ENCODE measurements at places on chromosomes 4 and X.

DNA sequence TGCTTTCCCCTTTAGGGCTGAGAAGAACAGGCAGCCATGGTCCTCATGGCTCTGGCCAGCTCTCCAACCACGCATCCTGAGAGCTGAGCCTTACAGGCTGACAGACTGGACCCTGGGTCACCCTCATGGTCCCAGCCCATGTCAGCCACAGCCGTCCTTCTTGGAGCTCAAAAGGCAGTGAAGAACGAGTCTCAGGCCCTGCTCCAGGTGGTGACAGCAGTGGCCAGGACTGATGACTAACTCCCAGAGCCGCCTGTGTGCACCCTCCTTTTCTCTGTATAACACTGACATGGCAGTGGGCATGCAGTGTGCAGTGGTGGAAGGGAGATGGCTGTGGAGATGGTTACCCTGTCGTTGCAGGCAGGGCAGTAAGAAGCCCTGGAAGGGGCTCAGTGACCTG is 10.3 kb upstream of the DUSP9 start:
- no peak for DNase-seq

DNA sequence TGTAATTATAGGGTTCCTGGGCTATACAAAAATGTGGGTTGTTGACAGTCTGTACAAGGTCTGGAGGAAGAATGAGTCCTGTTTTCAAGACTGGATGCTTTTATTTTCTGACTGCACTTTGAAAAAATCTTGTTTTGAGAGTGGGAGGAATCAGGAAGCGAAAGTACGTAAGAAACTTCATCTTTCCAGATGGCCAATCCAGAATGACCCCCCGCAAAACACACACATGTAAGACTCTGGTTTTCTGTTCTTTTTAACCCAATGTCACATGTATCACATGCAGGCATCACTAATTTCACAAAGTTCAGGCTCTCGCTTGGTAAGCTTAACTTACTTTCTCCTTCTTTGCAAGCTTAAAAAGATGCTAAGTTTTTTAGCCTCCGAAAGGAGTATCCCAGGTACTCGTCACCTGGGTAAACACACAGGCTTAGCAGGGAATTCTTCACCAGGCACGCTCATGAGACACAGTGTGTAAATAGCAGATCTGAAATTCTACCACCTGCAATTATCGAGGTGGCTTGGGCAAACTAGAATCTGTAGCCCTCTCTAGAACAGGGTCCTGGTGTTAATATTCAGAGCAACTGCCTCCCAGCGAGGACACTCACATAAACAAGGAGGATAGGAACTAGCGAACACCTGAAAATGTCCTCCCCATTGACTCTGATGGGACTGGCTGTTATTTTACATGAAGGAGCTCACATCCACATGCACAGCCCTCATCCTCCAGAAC is 90.7 kb downstream of the NSUN7 start:
- DNase-seq, result no peak

- no peak for DNase-seq
Observed at GRCh38 chr4:101171747-101172146, 175.6 kb downstream of the PPP3CA start.

DNA sequence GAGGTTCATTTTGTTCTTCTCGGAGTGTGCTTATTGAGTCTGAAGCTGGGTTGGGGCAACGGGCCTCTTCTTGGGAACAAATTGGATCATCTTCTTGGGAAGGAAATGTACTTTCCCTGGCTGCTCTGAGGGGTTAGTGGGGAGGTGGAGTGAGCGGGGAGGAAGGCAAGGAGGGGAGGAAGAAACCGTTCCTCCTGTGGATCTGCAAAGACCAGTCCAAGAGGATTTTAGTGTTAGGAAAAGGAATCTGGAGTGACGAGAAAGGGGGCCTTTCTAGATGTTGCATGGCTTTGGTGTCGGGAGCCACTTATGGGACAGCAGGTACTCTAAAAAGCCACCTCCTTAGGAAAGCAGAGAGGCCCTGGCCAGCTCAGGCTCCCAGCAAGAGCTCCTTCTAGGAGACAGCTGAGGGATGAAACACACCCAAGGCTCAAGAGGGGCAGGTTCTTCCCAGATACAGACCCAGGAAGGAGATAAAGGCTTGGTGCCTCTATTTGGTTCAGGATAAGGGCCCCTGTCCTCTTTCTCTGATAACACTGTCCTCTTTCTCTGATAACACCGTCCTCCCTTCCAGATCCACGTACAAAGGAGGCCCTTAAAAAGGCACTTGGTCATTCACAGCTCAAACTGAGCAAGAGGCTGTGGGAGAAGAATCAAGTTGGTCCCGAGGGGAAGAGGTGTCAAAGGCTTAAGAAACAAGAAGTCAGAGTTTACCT is 451 bp downstream of the SOD3 start:
- DNase-seq, result no peak

GRCh38 chr4:1018147-1019020 is 7.0 kb downstream of the FGFRL1 start:
- no peak for DNase-seq

DNA sequence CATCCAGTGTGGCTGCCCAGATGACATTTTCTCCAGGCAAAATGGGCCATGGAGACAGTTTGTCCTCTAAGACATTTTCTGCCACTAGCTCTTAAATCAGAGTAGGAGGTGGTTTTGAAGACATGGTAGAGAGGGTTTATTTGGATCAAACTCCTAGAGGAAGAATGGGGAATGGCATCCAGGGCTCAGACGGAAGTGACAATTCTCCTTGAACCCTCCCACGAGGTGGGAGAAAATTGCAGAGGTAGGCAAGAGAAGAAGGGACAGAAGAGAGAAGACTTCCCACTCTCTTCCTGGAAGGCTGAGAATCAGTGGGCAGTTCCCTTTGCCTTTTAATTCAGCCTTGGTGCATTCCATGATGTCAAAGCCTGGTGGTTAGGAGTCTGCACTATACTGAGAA is 194.0 kb downstream of the SMIM20 start:
- DNase-seq, result no peak

DNA sequence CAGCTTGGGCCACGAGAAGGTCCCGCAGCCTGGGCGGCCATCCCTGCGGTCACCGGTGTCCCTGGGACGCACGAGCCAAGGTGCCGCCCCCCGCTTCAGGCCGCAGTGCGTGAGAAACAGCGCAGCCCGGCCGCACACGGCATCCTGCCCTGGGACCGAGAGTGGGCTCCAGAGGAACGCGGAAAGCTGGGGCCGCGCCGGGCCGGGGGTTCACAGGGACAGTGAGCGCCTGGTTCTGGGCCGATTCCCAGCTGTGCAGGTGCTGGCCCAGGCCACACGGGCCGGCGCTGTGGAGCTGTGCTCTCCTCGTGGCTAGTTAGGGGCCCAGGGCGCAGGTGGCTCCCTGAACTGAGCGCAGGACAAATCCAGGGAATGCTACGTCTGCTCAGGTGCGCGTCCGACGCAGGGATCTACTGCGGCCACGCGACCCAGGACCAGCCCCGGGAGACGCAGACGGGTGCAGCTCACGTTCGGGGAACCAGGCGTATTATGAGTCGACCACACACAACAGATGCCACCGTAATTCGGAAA is 25.8 kb upstream of the GTPBP6 start:
- no peak for DNase-seq

- DNase-seq, result no peak
Observed at GRCh38 chrX:5176766-5177165, 1051.9 kb downstream of the NLGN4X start.

DNA sequence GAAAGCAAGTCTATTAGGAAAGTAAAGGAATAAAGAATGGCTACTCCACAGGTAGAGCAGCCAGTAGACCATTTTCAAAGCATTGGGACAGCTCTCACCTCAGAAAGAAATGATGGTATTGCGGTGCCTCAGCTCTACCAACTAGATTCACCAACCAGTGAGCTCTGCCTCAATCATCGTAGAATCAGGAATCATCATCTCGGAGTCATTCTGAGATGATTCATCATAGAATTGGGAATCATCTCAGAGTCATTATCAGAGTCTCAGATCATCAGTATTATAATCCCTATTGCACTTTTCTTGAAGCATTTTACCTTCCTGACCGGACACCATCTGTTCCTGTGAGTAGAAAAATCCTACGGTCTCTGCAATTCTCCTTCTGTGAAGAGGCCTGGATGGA is 17.5 kb upstream of the SAT1 start:
- no peak for DNase-seq

DNA sequence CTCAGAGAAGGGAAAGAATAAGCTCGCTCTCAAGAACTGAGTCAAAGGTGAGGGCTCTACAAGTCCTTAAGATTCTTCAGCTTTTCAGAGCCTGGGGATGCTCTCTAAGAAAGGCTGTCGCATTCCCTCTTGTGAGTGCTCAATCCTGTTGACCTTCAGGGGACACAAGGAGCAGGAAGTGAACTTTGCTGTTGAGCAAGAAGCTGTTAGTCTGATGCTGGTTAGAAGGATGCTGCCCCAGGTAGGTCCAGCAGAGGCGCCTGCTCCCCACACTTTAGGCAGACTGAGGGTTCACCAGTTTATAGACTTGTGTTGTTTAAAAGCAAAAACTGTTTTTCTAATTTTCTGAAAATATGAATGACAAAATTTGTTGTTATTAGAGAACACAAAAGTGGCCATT is 125.4 kb upstream of the SPOCK3 start:
- no peak for DNase-seq

DNA sequence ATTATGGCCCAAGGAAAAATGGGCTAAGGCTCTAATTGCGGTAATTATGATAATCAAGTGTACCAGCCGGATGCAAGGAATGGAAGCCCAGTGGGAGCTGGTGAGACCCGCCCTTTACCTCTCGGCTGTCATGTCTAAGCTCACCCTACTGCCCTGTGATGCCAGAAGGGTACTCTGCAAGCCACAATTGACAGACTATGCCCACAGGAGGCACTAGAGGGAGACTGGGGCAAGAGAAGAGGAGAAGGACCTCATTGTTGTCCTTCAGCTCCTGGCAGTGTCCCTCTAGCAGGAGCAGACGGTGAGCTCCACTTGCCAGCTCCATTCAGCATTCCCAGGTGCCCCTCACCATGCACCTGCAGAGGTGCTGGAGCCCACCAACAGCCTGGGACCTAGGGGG is 141.8 kb downstream of the SMIM20 start:
- no peak for DNase-seq

DNA sequence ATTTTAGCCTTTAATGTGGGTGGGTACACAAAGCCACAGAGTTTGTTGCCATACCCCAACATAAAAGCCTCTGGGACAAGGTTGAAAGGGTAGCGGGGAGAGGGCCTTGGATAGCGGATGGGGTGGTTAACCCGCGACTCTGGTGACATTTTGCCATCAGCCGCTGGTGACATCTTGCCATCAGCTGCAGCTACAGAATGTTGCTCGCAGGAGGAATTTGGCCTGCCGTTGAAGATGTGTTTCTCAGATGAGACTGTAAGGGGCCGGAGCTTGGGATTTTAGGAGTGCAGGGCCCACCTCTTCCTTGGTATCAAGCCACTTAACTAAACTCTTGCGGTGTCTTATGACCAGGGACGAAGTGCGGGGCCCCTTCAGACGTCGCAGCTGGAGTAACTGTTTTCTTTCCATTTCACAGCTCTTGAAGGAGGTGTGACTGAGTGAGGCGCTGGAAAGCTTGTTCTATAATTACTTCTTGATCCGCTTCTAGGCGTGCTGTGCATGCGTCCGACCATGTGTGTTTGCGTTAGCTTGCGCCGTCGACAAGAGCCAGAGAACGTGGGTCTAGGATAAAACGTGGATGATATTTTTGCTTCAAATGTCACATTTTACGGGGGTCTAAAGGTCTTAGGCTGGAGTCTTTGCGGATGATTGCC is 820 bp upstream of the RASL11B start:
- no peak for DNase-seq

DNA sequence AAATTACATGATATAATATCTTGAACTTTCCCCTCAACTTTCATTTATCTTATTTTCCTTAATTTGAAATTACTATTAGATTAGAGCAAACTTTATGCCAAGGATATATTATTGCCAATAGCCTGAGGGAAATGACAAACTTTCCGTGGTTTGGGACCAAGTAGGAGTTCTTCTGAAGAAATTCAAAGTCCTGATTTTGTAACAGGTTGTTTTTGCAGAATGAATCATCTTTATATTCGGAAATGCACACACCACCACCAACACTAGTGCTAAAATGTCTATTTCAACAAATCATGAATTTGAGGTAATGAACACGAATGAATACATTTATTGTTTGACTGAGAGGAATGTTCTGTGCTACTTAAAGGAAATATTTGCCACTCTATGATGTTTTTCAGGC is 226.7 kb downstream of the GRIA2 start:
- DNase-seq, result no peak

- DNase-seq, result no peak
Observed at GRCh38 chr4:818106-818921, 7.6 kb downstream of the CPLX1 start.

DNA sequence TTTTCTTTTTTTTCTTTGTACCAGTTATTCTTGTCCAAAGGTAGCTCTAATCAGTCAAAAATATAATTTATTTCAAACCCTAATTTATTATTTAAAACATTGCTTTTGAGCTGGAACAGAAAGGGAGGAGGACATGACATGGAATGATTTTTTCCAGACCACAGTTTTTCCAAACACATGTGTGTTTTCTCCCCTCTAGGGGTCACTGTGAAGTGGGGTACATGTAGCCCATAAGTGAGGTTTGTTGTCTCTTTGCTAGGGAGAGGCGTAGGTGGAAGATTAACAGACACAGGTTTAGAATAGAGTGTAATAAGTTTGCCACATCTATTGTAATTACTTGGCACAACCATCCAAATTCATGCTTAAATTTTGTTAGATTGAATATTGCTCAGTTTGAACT is 83.0 kb downstream of the TNIP2 start:
- no peak for DNase-seq

GRCh38 chr4:721261-722168 is 15.9 kb downstream of the PCGF3 start:
- DNase-seq, result no peak

GRCh38 chrX:109343671-109344070 is 138.2 kb downstream of the GUCY2F start:
- no peak for DNase-seq

DNA sequence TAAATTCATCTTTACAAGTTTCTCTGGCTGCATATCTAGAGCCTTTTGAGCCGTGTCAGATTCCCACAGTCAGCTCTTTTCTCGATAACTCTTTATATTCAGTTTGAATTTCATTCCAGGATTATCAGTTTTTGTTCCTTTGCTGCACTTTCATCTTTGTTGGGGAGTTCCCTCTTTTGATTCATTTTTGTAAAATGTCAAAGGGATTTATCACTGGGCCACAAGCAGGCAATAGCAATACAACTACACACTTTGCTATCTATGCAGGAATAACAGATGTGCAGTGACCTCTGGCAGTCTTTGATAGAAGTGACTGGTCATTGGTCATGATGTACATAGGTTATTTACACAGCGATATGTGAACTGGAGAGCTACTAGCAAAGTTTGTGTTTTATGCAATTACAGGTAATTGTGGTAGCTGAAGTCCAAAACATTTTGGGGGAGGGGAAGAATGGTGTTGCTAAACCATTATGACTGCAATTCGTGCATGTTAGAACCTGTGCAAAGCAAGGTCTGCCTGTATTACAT is 43.8 kb downstream of the HPGDS start:
- DNase-seq, result no peak

DNA sequence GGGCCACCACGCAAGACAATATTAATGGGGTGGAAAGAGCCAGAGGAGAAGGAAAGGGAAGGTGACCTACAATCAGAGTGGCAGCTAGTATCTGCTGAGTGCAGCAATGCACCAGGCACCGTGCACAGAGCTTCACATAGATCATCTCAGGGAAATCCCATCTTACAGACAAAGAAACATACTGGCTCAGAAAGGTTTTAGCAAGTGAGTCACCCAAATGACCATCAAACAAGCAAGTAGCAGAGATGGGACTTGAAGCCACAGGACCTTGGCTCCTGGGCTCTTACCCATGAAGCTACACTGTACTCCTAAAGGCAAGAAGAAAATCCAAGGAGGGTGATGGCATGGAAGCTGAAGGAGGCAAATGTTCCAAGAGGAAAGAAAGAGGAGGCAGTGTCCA is 6.8 kb downstream of the ANXA5 start:
- DNase-seq, result peak; percentile 23

GRCh38 chr4:39822662-39823061 is 124.7 kb downstream of the UBE2K start:
- no peak for DNase-seq
